ENCODE measurements at places on chromosomes 2 and 18. TPM values are rescaled to one million over a fixed set of nuclear protein-coding genes. Genes with fewer than 3 reads are reported as not detected.

GRCh38 chr2:112480530-112481049 lies 1.4 kb upstream of the TTL start:
- DNase-seq: no peak

DNA sequence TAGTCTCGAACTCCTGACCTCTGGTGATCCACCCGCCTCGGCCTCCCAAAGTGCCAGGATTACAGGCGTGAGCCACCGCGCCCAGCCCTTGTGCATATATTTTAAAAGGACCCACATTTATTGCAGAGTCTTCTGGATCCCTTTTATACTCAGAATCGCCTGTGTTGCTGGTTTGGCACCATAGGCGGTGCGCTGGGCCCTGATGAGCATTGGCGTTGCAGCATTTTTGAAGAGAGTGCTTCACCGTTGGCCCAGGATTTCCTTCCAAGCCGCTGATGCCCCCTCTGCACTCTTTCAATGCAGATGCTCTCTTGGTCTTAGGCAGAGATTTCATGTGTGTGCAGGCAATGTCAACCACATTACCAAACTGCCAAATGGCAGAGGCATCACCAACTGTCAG lies 13.5 kb upstream of the TFCP2L1 start:
- no peak for DNase-seq

- DNase-seq: no peak
These were observed 51.1 kb downstream of the RALBP1 start for GRCh38 chr18:9526458-9526857.

- DNase-seq: no peak
These were observed 6.0 kb downstream of the ACVR2A start for GRCh38 chr2:147850838-147851237.

DNA sequence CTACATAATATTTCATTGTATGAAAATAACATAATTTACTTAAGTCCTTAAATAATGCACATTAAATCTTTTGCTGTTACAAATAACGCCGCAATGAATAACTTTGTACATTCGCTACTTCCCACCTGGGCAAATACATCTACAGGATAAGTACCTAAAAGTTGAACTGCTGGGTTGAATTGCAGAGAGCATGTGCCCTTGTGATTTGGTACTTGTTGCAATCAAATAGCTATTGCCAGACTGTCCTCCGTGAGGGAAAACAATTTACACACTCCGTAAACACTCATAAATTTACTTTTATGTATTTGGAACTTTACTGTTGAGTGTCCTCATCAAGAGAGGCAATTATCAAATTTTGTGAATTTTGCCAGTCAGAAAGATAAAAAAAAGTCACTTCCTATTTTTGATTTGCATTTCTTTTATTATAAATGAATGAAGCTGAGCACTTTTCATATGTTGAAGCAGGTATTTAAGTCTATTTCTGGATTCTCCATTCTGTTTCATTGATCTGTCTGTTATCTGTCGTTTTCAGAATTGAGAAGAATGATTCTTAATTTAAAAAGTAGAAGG lies 140.8 kb upstream of the SERTAD2 start:
- no peak for DNase-seq

GRCh38 chr18:54679318-54680149 lies 88.5 kb downstream of the DYNAP start:
- DNase-seq: peak; percentile 53

GRCh38 chr2:226797989-226798421 lies 1.6 kb downstream of the IRS1 start:
- no peak for DNase-seq

DNA sequence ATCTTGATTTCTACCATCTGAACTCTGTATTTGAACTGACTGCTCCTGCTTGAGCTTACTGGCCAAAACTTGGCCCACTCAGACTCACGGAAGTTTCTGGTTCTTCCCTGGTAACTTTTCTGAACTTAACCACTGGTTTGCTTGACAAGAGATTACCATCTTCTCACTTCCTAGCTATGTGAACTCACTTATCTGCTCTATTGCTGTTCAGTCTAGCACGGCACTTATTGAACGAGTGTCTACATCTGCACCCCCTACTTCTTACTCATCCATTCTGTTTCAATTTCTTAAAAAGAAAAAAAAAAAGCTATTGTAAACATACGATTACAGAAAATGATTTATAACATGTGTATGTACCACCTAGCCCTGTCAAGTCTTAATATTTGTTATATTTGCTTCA lies 9.0 kb downstream of the CKAP2L start:
- no peak for DNase-seq

- DNase-seq: no peak
These were observed 3.6 kb downstream of the WDR43 start for GRCh38 chr2:28898048-28898447.

DNA sequence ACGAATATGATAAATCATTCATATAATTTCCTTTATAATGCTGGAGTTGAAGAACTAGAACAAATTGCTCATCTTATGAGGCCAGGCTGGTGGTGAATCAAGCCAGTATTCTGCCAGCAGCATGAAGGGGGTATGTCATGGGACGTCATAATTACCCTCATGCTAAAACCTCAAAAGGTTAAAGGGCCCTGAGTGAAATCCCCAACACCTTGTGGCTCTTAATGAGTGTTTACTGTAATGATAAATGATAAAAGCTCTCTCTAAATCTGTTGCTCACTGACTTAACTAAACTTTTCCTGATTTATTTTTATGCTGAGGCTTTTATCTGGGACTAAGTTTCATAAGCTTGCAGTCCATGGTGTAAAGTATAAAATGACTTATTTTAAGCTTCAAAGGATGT lies 18.3 kb upstream of the NEDD4L start:
- no peak for DNase-seq

- no peak for DNase-seq
These were observed 48.4 kb downstream of the MAP2 start for GRCh38 chr2:209472112-209472832.

DNA sequence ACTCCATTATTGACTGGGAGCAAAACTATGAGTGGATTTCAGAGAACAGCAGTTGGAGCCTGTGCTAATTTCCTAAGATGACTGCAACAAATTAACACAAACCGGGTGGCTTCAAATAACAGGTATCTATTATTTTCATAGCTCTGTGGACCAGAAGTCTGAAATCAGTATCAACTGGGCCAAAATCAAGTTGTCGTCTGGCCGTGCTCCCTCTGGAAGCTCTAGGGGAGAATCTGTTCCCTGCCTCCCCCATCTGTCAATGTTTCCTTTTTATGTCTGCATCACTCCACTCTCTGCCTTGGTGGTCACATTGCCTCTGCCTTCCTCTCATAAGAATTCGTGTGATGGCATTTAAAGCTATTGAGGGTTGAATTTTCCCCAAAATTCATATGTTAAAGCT lies 269.8 kb downstream of the TMX3 start:
- no peak for DNase-seq

- no peak for DNase-seq
These were observed 47.3 kb downstream of the RFTN2 start for GRCh38 chr2:197628043-197628500.

DNA sequence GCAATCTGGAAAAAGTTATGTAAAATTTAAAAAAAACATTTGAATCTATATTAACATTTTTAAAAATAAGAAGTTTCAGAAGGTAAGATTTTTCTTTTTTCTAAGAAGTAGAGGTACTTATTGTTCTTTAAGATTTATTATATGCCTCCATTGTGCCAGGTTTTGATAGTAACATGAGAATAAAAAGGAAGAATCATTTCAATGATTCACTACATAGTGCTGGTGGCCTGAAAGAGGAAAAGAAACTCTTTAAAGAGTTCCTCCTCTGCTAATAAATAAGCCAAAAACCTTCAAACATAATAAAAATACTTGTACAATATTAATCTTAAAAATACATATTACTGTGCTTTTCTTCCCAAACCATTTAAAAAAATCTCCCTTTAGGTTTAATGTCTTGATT lies 69.0 kb downstream of the ANKRD44 start:
- no peak for DNase-seq

DNA sequence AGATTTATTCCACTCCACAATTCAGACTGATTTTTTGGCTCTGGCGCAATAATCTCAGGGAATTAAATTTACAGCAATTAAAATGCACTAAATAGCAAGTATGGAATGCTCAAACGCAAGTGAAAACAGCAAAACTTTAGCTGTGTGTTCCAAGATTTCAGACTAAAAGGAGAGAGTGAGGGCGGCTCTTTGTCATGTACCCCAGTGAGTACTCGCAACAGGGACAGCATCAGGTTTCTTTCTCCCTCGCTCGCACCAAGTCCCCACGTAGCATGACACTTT lies 1.1 kb downstream of the ROCK2 start:
- DNase-seq: no peak

DNA sequence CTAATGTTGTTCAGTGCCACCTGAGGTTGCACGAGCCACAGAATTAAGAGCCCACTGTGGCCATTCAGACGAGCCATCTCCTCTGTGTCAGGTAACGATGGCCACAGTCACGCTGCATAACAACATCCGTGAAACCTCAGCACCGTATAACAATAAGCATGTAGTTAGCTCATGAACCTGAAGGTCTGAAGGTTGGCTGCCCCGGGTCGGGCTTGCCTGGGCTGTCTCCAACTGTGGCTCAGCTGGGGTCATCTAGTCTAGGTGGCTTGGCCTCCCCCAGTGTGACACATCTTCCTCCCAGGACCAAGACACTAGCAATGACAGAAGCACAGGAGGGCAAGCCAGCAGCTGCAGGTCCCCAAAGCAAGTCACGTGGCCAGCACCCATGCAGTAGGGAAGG lies 258.0 kb downstream of the GLI2 start:
- DNase-seq: no peak

Gene ABHD1
- polyA plus RNA-seq: 0.46 TPM

Gene CYP20A1
- 20.0 TPM for polyA plus RNA-seq

Gene TMEM198
- 3.7 TPM for polyA plus RNA-seq

Gene TRABD2A
- polyA plus RNA-seq: 0.70 TPM

Gene TEX44
- not detected for polyA plus RNA-seq

Gene FOXI3
- polyA plus RNA-seq: 0.14 TPM

Gene PMAIP1
- 3.6 TPM for polyA plus RNA-seq

Gene MEIS1
- polyA plus RNA-seq: 160 TPM

Gene FAM237A
- polyA plus RNA-seq: not detected

Gene ATG9A
- 45.0 TPM for polyA plus RNA-seq

Gene GDF7
- 4.4 TPM for polyA plus RNA-seq

Gene ALPI
- 0.06 TPM for polyA plus RNA-seq

Gene TMEM17
- polyA plus RNA-seq: 6.5 TPM

Gene TLX2
- not detected for polyA plus RNA-seq

Gene KHK
- polyA plus RNA-seq: 26.2 TPM
